ENCODE measurements at places on chromosomes 3 and 15. TPM values are rescaled to one million over a fixed set of nuclear protein-coding genes. Genes with fewer than 3 reads are reported as not detected.

- DNase-seq: peak; percentile 58
These were observed 7.6 kb downstream of the EPHB3 start for GRCh38 chr3:184568924-184569829.

SLITRK3 gene
- not detected for total RNA-seq

DNA sequence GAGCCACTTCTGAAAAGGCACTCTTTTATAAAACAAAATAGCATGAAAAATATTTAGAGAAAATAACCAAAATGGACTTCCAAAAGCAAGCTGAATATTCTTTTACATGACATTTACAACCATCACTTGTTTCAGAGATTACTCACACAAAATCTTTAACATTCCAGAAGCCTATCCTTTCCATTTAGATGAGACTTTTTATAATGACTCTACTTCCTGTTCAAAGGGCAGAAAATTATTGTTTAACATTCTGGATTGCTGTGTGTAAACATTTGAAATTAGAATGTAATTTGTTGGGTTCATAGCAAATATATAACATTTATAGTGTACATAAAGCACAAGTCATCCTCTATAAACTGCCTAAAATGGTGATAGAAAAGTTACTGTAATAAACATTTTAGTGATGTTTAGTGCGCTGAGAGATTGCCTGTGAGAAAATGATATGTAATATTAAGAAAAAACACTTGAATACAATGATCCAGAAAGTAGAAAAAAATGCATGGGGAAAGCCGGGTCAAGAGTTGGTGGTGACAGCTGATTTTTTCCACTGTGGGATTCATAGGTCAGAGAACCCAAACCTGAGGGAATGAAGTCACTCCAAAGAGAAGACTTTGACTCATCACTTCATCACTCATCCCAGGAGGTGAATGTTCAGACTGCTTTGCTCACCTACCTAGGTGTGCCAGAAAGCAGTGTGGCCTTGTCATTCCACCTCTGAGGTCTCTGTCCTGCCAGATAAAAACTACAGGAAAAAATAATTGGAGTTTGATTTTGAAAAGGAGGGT lies 305.8 kb downstream of the ARPP21 start:
- DNase-seq: no peak

- no peak for DNase-seq
These were observed 783.3 kb upstream of the CADM2 start for GRCh38 chr3:84175449-84175848.

NDN gene
- total RNA-seq: not detected

DNA sequence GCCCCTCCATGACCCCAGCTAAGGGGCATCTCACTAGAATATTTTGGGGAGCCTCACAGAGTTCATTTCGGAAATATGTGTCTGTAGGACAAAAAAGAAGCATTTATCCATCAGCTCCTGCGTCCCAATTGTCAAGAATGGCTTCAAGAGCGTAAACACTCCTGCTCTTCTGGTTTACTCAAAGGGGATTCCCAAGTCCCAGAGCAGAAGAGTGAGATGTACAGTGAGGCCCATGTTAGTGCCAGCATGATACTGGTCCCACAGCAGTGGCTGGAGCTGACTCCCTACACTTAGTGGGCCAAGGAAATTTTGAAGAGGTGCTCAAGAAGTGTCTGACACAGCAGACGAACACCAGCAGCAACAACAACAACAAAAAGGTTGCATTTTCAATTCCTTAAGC lies 34.9 kb upstream of the ARL8B start:
- no peak for DNase-seq

GRCh38 chr3:135249186-135249585 lies 454.1 kb downstream of the EPHB1 start:
- DNase-seq: no peak

GRCh38 chr15:61036136-61036535 lies 193.0 kb downstream of the RORA start:
- no peak for DNase-seq

- no peak for DNase-seq
These were observed 175.6 kb downstream of the RORA start for GRCh38 chr15:61053401-61053965.

GRCh38 chr3:122464659-122465058 lies 48.8 kb upstream of the WDR5B start:
- DNase-seq: no peak

HIGD2B gene
- not detected for total RNA-seq

TMEM40 gene
- total RNA-seq: 0.98 TPM

DNA sequence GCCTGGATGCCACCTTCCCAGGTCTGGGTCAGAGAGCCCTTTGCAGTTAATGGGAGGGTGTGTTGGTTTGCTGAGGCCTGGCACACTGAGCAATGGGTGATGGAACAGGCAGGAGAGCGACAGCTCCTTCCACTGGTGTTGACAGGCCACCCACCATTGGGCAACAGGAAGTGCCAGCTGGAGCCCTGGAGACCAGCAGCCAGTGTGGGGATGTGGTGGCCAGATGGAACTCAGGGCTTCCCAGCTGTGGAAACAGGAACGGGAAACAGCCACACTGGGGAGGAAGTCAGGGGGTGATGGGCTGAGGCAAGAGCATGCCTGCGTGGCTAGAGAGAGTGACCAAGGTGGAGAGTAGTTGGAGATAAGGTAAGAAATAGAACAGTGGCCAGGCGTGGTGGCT lies 9.3 kb downstream of the PSTPIP1 start:
- DNase-seq: no peak

DNA sequence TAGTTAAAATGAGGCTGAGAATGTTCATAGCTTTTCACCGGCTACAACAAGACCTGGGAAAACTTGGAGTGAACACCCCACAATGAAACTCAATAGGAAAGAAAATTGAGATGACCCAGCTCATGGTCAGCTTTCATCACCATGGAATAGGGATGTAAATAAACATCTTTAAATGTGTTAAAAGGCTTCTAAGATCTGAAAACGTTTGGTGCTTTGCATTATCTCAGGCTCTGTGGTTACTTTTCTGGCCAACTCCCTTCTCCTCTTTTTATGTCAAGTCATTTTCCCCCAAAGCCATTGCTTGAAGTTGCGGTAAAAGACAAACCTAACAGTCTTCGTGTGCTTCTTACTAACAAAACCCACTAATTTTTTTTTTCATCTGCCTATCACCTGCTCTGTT lies 195.8 kb downstream of the MECOM start:
- no peak for DNase-seq

GRCh38 chr15:69939513-69940440 lies 157.9 kb downstream of the TLE3 start:
- DNase-seq: no peak

- no peak for DNase-seq
These were observed 149.5 kb upstream of the THBS1 start for GRCh38 chr15:39431376-39431775.

- no peak for DNase-seq
These were observed 293.6 kb upstream of the MDFIC2 start for GRCh38 chr3:70606018-70606417.

PLD1 gene
- total RNA-seq: 58.5 TPM

DNA sequence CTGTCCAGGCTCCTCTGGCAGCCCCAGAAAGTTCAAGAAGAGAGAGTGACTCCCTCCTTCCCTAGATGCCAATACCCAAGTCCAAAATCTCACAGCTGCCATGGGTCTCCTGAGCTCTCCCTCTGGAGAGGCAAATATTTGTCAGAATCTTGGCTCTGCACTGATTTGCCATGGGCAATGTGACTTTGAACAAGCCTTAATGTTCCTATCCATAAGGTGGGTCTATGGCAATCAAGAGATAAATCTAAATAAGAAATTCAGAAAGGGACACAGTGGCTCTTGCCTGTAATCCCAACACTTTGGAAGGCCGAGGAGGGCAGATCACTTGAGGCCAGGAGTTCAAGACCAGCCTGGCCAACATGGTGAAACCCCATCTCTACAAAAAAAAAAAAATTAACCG lies 12.4 kb upstream of the WNT7A start:
- no peak for DNase-seq

- no peak for DNase-seq
These were observed 98.9 kb downstream of the LRIG1 start for GRCh38 chr3:66401675-66402491.

GOLGA6A gene
- total RNA-seq: not detected
